CD4-positive, alpha-beta T cell treated with Interleukin-12 subunit alpha and Interleukin-12 subunit beta, for 1 hour (primary cell): ENCODE measurements at places on chromosomes 1 and 21.
A peak's percentile ranks its signal among the peaks of the same experiment; 100 is the strongest.

DNA sequence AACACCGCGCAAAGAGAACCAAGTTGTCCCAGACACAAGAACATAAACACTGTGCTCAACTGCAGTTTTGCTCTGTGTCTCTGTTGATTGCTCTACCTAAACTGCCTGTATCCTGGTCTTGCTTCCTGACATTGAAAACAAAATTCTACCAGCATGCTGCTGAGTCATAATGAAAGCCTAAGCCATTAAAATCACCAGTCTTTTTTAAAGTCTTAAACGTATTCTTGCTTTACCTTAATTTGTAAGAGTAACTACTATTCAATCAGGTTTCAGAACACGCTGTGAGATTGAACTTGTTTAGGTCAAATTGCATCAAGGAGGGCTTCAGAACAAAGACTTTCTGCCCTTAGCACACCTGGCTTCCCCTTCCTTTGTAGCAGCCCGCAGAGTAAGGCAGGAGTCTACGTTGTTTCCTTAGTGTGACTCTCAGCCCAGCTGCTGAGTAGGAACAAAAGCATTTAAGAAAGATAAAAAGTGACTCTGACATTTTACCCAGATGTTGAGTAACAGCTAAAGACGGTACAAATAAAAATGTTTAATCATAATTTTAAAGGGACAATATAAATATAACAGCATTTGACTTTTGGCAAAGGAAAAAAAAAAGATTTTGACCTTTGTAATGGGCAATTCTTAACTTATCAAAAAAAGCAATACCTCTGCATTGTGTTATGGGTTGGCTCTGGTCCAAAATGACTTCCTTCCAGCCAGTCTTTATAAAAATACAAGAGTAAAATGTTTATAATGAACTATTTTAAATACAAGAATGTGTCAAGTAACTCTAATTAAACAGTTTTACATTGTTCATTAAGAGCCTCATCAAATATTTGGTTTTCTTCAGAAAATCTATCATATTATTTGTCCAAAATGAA is 186.9 kb upstream of the ADGRL4 start:
- DNase-seq = no peak

DNA sequence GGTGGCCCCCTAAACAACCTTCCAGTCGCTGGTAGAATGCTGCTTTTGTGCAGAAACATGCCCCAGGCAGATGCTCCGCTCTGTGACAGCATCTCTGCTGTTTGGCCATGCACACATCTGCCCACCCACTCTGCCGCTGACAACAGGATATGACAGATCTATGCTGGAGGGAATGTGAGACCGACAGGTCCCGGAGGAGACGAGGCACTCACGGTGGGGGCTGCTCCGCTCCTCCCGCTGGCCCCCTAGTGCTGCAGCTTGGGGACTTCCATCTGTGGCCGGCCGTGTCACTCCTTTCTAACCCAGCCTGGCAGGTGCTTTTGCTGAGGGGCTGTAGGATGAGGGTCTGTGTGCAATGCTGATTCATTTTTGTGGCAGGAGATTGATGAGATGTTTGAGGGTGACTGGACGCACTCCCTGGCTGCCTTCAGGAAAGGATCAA is 49.1 kb upstream of the DMRTB1 start:
- DNase-seq = peak; percentile 66

DNA sequence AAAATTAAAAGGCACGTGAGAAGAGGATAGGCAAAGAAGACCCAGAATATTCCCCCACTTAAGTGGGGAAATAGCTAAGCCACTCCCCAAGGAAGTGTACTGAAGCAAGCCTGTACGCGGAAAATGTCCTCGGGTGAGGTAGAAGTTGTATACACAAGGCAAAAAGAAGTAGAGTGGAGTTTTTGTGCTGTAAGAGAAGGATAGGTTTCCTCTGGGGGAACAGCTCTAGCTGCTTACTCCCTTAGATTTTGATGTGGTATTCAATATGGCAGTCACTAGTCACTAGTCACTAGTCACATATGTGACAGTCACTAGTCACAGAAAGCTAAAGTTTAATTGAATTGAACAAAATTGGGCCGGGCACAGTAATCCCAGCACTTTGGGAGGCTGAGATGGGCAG is 7.6 kb downstream of the TXNIP start:
- DNase-seq = peak; percentile 42

GRCh38 chr1:95171270-95172245 is 54.4 kb downstream of the TLCD4 start:
- DNase-seq = no peak

GRCh38 chr21:44555200-44555875 is 3.3 kb downstream of the KRTAP10-3 start:
- DNase-seq = no peak

DNA sequence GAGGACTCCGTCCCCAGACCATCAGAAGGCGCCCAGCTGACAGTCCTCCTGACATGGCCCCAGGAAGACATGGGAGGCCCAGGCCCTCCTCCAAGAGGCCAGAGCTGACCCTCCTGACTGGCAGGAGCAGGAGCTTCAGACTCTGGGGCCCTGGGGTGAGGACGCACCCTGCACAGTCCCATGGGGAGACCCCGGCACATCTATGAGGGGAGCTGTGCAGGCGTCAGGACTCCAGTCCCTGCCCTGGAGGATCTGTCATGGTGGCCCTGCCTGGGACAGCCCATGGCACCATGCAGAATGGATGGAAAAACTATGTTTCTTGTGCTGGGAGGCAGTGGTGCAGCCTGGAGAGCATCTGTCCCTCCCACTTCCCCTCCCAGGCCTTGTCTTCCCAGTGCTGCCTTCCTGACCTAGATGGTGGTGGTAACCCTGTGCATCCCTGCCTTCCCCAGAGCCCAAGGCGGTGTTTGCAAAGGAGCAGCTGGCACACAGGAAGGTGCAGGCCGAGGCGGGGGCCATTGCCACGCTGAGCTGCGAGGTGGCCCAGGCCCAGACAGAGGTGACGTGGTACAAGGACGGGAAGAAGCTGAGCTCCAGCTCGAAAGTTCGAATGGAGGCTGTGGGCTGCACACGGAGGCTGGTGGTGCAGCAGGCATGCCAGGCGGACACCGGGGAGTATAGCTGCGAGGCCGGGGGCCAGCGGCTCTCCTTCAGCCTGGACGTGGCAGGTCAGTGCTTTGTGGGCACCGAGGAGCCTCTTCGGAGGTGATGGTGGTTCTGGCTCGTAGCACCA is 41.9 kb downstream of the OBSCN start:
- no peak for DNase-seq

DNA sequence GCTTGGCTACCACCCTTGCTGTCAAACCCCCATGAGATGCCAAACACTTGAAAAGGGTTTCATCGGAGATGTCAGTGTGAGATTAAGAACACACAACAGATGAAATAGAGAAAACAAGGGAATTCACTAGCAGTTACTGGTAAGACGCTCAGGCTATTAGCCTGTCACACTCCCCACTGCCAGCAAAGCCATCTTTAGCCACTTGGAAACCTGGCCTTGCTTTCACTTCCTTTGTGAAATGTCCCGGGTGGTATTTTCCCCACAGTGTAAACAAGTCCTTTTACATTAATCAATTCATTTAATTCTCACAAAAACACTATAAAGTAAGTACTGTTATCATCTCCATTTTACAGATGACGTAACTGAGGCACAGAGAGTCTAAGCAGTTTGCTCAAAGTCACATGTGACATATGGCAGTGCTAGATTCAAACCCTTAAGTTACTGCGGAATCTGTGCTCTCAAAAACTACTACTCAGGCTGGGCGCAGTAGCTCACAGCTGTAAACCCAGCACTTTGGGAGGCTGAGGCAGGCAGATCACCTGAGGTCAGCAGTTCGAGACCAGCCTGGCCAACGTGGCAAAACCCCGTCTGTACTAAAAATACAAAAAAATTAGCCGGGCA is 32.7 kb upstream of the KHDRBS1 start:
- DNase-seq = no peak

DNA sequence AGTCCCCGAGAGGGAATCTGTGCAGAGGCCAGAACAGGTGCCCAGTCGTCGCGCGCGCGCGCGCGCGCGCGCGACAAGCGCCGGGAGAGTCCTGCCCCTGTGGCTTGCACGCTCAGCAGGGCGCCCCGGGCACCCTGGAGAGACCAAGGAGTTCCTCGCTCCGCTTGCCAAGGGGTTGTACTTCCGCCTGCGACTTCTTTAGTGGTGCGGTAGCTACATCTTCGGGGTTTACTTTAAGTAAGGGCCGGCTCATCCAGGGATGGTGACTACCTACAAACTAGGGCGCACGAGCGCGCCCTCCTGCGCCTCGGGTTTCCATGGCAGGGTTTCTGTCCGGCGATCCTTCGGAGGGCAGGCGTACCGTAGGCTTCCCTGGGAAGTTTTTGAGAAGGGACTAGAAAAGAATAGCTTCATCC is 1.4 kb downstream of the LHX4 start:
- no peak for DNase-seq

- DNase-seq = no peak
Measured at GRCh38 chr1:4122513-4123160, 222.6 kb upstream of the C1orf174 start.

DNA sequence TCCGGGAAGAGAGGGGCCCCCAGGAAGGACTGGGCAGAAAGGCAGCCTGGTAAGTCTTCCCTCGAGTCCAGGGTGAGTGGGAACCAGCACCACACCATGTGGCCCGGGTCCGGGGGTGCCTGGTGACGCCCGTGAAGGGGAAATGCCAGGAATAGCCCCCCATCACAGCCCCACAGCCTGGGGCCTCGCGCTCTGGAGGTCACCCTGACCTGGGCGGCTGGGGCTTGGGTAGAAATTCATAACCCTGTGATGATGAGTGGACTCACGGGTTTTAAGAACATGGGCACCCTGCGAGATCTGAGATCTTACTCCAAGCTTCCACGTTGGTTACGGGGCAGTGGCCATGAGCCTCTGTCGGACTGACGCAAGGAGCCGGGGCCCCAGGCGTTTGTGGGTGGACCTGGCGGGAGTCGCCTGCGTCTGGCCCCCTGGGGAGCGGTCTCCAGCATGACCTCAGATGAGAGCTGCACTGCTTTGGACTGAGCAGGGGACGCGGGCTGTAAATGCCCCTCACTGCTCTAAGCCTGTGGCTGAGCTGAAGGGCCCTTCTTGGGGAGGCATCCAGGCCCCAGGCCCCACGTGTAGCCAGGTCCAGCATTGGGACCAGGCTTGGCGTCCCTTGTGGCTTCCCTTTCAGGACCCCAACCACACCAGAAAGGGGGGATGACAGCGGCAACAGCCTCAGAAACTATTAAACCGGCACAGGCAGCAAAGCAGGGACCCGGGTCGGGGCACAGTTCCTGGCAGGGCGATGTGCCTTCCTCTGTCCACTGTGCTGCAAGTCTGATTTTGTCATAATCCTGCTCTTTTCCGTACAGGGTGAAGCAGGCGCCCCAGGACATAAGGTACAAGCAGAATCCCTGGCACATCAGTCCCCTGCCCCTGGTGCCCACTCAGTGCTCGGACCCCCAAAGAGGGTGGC is 60.0 kb downstream of the SLC19A1 start:
- DNase-seq = no peak

GRCh38 chr1:91784616-91785015 is 101.3 kb downstream of the TGFBR3 start:
- no peak for DNase-seq

DNA sequence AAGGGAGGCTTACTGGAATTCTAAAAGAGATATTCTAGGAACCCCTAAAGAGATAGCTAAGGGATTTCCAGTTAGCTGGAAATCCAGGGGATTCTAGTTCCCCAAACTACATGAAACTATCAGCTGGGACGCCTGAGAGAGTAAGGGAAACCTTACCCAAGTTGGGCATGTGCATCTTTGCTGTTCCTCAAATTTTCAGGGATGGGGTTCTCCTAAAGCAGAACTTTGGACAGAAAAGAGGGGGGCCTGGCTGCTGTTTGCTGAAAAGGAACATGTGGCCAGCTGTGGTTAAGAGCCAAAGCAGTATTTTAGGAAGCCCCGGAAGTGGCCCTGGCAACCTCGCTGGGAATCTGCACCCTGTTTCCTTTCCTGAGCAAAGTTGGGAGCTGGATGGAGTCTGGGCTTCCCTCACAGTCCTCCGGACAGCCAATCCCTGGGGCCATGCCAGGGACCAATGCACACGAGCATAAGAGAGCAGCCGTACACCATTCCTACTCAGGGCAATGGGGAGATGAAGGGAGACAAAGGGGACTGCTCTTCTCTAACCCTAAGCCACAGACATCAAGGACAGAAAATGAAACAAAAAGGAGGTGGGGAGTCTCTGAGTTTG is 154.3 kb downstream of the PLXNA2 start:
- no peak for DNase-seq

DNA sequence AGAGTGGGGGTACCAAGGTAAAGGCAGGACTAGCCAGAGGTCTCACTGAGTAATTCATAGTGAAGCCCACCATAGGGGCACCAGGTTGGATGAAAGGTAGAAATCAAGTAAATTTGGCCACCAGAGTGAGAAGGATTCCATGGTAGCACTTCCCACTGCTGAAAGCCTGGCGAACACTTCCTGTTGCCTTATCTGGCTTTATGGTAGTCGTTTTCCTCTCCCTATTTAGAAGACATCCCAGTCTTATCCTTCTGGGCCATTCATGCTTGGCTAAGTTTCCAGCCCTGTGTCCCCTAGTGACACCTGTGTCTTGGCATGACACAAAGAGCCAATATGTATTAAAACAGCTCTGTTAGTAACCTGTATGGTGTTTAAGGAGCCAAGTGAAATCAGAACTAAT is 74.3 kb upstream of the SIPA1L2 start:
- DNase-seq = no peak

DNA sequence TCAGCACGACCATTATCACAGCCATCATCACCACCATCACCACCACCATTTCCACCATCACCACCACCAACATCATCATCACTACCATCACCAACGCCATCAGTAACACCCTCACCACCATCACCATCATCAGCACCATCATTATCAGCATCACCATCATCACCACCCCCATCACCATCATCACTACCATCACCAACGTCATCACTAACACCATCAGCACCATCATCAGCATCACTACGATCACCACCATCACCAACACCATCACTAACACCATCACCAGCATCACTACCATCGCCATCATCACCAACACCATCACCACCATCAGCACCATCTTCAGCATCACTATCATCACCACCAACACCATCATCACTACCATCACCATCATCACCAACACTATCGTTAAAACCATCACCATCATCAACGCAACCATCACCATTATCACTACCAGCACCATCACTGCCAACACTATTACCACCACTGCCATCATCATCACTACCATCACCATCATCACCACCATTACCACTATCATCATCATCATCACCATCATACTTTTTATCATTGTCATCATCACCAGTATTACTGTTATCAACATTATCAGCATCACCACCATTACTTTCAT is 1.3 kb downstream of the TAS1R2 start:
- no peak for DNase-seq

GRCh38 chr1:200784576-200784975 is 45.9 kb downstream of the CAMSAP2 start:
- no peak for DNase-seq

- DNase-seq = no peak
Measured at GRCh38 chr1:93716163-93716562, 34.5 kb upstream of the BCAR3 start.

GRCh38 chr1:200379432-200379757 is 30.4 kb downstream of the ZNF281 start:
- no peak for DNase-seq

GRCh38 chr1:208061632-208062031 is 150.7 kb upstream of the CD34 start:
- DNase-seq = no peak

- no peak for DNase-seq
Measured at GRCh38 chr1:3073489-3074296, 4.7 kb downstream of the PRDM16 start.

GRCh38 chr1:11107599-11107998 is 7.9 kb upstream of the EXOSC10 start:
- DNase-seq = no peak
